COR-L47 (cell line): ENCODE measurements at places on chromosomes 2 and 18.

- DNase-seq, result no peak
Observed at GRCh38 chr2:128279009-128279408, 39.7 kb downstream of the HS6ST1 start.

- DNase-seq, result no peak
Observed at GRCh38 chr2:50364511-50364910, 667.4 kb downstream of the NRXN1 start.

- DNase-seq, result no peak
Observed at GRCh38 chr2:36708041-36708741, 11.7 kb downstream of the VIT start.

DNA sequence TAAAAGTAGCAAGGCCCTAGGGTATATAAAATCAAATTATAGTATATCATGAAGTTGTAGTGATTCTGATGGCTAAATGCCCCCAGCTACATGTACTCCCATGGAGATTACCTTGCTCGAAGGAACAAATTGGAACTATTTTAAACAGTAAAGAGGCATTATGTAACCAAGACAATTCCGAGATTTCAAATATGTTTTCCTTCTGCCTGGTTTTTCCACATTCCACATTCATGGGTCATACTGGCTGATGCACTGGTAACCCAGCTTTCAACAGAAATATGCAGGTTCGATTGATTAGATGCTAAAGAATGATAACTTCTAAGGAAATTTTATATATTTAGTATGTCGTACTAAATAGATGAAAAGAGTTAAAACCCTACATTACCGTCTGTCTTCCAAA, 62.3 kb upstream of the MGAT4A start:
- DNase-seq, result no peak

GRCh38 chr2:198930170-198930569, 527.6 kb downstream of the SATB2 start:
- no peak for DNase-seq

DNA sequence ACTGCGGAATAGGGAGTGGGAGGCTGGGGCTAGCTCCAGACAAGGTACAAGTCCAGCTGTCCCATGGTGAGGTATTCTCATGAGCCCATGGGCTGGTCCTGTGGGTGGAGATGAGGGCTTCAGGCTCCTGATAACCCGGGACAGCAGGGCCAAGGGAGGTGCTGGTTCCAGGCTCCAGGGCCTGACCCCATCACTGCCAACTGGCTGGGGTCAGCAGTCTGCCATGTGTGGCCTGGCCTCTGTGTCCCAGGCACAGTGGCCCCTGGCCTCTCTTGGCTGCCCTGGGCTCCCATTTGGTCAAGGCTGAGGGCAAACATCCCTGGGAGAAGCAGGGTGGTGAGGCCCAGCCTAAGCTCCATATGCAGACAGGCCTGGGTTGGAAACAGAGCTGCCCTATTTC, 966 bp upstream of the OXER1 start:
- DNase-seq, result no peak

GRCh38 chr2:121034551-121034950, 250.5 kb downstream of the TFCP2L1 start:
- no peak for DNase-seq

- DNase-seq, result peak; percentile 41
Observed at GRCh38 chr2:232633413-232634205, at the start of gene EFHD1. Gene EFHD1 (plus strand): TSS chr2:232633604. CDS start chr2:232633705, 101 bp downstream.

GRCh38 chr18:60643009-60643408, 270.4 kb upstream of the MC4R start:
- no peak for DNase-seq

GRCh38 chr2:19272941-19273470, 85.4 kb downstream of the OSR1 start:
- DNase-seq, result no peak

DNA sequence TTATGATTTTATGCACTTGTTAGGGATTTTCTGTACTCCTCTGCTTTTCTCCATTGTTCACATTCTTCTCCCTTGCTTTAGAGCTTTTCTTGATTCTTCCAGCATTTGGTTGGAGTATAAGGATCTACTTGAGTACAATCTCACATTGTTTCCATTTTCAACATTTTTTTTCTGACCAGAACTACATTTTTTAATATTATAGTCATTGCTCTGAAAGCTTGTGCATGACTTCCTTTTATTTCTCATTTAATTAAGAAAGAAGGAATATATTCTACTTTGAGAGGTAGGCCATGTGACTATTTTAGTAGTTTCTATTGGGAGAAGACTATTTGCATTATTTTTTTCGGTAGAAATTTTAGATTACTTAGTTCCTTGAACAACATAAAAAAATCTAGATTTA, 200.4 kb downstream of the TMEM247 start:
- no peak for DNase-seq

DNA sequence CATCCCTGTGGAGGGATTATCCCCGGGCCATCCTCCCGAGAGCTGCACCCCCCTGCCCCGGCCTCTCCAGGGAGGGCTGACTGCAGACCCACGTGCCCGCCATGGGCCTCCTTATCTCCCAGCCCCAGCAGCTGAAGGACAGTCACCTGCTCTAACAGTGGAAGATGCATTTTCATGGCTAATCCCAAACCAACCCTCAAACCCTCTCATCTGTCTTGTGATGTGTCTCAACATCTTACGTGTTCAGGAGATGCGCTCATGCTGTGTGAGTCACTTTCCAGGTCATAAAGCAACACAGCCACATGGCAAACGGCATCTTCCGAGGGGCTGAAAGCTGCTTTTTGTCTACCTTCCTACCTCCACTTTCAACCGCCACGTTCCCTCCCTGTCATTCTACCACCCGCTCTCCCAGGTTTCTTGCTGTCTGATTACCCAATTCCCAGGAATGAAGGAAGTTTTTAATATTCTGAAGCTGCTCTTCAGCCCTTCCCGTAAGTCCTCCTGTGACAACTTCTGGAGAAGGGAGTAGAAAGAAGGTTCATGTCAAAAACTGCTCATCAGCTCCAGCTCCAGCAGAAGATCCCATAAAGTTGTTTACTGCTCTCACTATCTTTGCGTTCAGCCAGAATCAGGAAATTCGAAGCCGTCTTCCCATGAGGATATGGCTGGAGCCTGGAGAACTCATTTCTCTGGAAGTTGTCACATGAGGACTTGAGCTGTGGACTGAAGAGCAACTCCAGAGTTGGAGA, 54.5 kb downstream of the MBP start:
- DNase-seq, result no peak

DNA sequence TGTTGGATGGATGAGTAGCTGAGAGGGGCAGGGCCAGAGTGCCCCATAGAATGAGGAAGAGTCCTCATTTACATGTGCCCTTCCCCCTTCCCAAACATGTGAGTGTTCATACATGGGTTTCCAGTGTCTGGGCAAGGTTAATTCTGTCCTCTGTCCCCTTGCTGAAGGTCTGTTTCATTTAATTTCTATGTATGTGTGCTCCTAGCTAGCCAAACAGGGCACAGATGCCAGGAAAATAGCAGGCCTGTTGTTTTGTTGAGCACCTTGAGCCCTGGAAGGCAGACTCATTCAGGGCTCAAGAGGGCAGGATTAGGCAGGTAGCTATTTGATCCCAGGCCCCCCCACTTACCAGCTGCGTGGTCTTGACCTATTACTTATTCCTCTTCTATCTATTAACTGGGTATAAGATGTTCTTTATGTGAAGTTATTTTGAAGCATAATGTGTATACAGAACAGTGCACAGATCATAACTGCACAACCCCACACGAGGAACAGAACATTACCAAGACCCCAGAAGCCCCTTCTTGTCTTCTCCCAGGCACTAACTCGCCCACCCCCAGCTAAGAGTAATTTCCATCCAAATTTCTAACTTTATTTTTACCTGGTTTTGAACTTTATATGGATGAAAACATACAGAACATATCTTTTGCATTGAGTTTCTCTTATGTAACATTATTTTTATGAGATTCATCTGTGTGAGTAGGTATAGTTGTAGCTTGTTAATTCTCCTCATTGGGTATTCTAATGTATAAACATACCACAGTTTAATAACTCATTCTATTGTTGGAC, 164.3 kb downstream of the RPIA start:
- DNase-seq, result no peak

DNA sequence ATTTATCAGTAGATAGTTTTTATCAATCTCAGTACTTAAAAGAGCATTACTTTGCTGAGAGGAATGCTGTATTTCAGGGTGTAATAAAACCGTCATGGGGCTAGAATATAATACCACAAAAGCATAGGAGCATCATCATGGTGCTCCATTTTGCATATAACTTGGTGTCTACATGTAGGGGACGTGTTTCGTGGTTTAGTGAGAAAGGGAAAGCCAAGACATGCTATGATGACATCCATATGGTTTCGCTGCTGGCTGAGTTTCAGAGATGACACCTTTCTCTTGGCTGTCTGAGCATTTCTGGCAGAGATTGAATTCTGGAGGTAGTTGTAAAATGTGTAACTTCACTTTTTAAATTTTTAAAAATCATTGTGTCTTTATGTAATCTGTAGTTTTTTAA, 32.4 kb downstream of the WDR43 start:
- DNase-seq, result no peak

GRCh38 chr18:47247036-47247415, 4.4 kb downstream of the SKOR2 start:
- no peak for DNase-seq

- DNase-seq, result no peak
Observed at GRCh38 chr2:16282511-16282910, 342.2 kb downstream of the MYCN start.

- no peak for DNase-seq
Observed at GRCh38 chr18:28411806-28412205, 234.9 kb upstream of the CDH2 start.

DNA sequence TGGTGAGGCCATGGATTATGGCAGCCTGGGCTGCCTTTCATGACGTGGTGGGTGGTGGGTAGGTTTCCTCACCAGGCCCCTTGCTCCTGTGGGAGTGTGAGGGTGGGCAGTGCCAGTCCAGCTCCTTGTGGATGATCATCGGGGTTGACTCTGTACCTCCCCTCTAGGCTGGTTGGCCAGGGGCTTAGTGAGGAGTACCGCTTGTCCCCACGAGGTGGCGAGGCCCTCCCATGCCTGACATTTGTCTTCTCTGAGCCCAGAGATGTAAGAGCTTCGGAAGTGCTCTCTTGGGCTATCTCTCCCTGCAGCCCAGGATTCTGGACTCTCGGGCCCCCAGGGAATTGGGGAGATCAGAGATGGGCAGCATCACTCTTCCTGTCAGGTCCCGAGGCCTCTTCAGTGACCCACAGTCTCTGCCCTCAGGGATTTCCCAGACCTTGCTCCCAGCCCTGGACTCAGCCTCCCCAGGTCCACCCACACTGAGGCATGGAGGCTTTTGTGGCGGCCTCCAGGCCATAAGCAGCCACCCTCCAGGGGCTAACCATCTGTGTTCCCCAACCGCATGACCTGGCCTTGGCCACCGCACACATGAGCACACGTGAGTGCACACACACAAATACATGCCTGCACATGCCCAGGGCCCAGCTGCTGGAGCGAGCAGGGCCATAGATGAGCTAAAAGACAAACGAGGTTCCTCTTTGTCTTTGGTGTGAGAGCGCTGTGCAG, 6.5 kb downstream of the SPR start:
- peak; percentile 54 for DNase-seq

- DNase-seq, result no peak
Observed at GRCh38 chr2:236209535-236209934, 41.3 kb upstream of the GBX2 start.

- DNase-seq, result no peak
Observed at GRCh38 chr2:176595986-176596385, 326.7 kb downstream of the MTX2 start.

DNA sequence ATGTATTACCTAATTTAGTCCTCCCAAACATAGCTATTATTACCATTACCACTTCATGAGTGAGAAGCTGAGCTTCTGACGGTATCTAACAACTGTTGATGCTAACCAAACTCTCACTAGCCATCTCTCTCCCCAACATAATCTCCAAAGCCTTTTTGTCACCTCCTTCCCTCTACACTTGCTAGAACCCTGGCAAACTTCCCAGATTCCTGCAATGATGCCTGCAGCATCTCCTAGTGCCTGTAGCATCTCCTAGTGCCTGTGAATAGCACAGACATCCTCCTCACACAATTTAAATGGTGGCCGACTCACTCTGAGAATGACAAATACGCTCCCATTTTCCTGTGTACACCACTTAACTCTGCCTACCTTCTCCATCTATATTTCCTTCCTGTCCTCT, 126.7 kb downstream of the STK39 start:
- DNase-seq, result peak; percentile 50

DNA sequence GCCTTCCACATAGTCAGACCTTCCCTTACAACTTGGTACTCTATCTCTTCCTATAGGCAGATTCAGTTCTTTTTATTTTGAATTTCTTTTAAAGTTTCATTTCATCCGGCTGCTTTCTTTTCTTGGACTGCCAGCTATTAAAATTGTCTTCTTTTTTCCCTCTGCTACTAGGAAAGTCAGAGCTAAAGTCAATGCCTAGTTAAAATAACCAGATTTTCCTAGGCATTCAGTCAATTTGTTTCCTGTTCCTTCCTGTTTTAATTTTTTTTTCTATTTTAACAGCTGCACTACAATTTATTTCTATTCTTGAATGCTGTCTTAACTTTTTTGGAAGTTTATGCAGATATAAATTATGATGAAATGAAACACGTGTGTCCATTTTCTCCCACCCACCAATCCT, 84.8 kb downstream of the EVA1A start:
- DNase-seq, result no peak

GRCh38 chr2:56770490-56770889, 586.7 kb downstream of the CCDC85A start:
- no peak for DNase-seq

DNA sequence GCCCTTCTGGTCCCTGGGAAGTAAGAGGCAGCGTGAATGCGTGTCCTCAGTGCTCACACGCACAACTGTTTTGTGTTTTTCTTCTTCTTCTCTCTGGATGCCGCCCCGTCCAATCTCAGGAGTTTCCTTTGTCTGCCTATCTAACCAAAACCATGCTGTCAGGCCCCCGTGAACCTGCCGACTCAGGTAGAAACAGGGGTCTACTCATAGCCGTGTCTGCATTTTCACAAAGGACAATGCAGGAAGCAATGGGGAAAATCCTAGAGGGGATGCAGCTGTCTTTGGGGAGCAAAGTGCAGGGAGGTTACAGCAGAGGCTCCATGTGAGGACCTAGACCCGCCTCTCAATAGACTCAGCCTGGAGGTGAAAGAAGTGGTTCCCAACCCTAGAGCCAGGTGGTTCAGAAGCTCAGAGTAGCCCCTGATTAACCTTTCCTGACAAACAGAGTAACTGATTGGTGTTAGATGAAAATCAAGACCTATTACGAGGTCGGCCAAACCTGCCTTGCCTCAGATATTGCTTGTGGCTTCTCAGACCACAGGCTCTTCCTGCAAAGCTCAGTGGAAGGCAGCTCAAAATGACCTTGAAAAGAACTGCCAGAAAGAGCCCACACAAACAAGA, 49.3 kb downstream of the CD226 start:
- DNase-seq, result no peak

- no peak for DNase-seq
Observed at GRCh38 chr18:72180689-72181088, 363.5 kb downstream of the CBLN2 start.
